ENCODE measurements at places on chromosomes 7 and 10.

DNA sequence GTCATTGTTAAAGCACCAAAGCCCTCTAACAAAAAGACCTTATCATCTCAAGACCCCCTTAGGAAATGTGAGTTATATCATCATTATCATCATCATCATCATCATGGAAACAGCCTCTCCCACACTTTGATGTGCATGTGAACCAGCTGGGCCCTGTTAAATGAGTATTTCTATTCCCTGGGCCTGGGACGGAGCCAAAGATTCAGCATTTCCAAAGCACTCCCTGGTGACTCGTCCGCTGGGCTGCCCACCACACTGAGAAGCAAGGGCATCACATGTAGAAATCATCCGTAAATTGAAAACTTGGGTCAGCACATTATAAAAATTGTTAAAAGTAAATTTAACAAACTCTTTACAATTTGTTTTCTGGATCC, 88.6 kb downstream of the PTPRN2 start:
- DNase-seq = no peak

- DNase-seq = no peak
Observed at GRCh38 chr10:49661140-49661856, 18.2 kb upstream of the C10orf53 start.

DNA sequence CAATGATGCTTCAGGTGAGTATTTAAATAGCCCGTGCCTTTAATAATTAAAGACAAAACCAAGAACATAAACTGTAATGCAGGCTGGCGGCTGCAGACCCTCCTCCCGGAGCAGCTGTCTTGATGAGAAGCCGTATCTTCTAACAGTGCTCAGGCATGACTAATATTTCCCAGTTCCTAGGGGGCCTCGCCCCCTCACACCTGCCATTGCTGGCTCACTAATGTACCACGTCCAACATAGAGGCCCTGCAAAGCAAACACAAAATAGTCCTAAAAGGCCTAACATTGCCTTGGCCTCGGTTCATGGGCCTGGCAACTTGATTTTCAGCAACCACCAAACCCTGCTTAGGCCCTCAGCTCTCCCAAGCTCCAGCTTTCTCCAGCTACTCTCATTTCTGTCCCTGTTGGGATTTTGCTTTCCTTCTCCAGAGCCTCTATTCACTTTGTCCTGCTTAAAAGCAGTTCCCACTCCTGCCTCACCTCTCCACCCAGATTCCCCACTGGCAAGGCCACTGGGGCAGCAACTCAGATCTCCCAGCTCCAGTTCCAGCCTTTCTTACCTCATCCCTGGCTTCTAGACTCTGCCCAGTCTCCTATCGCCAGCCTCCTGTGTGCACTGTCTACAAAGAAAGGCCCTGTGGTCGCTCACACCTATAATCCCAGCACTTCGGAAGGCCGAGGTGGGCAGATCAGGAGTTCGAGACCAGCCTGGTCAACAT, 16.2 kb downstream of the SORBS1 start:
- DNase-seq = no peak

DNA sequence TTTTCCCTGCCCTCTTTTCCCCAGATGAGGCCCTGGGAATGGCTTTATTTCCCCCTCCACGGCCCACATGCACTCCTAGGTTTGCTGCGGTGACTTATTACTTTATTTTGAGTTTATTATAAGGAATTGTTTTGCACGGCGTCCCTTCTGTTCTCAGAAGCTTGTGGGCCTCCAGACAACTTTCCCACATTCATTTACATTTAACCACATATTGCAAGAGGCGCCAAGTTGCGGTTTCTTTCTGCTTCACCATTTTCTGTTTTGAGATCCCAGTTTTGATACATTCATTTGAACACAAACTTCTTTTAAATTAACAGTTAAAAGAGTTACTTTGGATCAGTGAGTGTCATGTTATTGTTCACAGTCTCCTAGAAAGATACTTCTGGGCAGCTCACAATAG, 532.5 kb upstream of the MGMT start:
- DNase-seq = no peak

DNA sequence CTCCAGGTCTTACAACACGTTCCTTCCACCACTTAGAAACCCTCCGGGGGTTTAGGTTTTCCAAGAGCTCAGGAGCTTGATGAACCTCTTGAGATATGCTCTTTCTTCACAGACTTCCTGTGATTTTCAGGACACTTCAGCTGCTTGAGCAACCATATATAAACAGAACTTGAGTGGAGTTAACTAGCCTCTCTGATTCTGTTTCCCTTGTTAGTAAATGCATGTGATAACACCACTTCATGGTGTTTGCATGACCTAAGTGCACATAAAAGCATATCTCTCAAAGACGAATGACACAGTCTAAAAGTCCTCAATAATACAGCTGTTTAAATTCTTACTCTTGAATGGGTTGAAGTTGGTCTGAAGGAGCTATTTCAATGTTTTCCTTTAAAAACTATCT, 9.9 kb downstream of the PRR15 start:
- DNase-seq = no peak

DNA sequence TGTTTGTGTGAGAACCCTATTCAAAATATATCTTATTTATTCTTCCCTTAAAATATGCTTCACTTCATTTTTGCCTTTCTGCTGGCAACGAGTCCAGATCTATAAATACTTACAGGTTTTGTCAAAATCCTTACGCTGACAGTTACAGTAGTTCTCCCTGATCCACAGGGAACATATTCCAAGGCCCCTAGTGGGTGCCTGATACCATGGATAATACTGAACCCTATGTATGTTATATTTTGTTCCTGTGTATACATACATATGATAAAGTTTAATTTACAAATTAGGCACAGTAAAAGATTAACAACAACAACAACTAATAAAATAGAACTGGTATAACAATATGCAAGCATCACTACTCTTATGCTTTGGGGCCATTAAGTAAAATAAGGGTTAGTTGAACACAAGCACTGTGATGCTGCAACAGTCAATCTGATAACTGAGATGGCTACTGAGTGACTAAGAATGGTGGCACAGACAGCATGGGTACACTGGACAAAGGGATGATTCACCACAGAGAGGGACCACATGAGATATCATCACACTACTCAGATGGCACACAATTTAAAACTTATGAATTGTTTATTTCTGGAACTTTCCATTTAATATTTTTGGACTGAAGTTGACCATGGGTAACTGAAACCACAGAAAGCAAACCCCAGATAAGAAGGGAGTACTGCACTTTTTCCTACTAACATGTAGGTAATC, 29.4 kb upstream of the PCGF5 start:
- DNase-seq = peak; percentile 37

- no peak for DNase-seq
Observed at GRCh38 chr10:30894221-30894620, 137.4 kb downstream of the ZNF438 start.
